Fibroblast of skin of abdomen (primary cell): ENCODE measurements at places on chromosomes 7 and 10.

DNA sequence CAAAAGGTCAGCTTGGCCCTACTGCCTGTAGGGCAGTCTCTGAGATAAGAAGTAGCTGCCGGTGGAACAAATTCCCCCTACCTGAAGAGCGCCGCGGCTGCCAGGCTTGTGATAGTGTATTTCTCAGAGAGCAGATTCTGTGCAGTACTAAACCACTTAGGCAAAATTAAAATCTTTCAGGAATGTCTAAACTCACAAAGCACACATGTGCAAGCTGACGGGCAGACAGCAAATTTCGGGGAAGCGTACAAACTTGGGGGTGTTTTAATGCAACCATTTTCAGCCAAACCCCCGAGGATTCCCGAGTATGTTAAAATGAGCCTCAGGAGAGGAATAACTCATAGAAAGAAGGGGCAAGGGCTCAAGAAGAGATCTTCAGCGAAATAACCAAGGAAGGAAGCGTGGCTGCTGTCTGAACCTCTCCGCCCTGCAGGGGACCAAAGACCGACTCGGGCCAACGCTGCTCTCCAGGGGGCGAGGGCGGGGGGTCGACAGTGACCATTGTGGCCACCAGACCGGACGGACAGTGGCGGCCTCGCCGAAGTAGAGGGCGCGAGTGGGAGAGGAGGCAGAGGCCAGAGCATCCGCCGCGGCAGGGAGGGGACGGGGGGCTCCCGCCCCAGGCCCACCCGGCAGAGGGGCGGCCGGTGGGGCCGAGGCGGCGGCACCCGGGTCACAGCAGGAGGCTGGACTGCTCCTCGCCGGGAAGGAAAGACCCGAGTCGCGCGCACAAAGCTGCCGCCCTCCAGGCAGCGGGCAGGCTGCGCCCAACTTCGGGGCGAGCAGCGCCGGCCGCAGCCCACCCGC is 819 bp downstream of the HYCC1 start:
- DNase-seq = peak; percentile 18

- no peak for DNase-seq
Observed at GRCh38 chr7:127794551-127794950, 142.6 kb downstream of the SND1 start.

GRCh38 chr10:6221971-6222751 is 19.4 kb downstream of the PFKFB3 start:
- peak; percentile 75 for DNase-seq

GRCh38 chr10:72688208-72688651 is 3.7 kb upstream of the MCU start:
- DNase-seq = peak; percentile 86

DNA sequence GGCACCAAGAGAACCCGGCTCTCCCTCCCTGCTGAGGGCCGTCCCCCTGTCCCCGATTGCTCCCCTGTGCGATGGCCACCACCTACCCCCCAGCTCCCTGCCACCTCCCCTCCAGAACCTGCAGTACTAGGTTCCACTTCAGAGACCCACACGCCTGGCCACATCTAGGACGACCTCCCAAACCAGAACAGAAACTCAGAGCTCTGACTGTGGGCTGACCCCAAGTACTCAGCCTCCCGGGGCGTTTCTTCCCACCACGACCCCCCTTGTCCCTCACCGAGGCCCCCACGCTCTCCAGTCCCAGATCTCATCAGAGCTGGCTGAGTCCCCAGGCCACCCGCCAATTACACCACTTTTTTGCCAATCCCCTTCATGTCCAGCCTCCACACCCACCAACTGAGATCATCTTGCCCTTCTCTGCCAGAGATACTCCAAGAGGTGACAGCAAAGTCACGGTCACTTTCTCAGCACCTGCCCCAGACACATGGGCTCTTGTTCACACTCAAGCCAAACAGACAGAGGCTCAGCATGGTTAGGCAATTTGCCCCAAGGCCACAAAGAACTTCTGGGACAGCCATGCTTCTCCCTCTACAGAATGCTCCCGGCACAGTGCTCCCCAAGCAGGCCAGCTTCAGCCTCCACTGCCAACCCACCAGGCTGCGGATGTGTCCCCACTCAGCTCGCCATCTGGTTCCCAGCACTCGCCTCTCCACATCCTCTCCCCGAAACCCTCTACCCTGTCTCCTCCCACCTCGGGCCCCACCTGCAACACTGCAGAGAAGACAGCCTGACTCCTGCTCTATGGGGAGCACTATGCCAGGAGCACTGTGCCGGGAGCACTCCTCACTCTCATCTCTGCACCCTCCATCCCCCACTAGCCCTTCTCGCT is 4.7 kb downstream of the TMEM120A start:
- DNase-seq = no peak

DNA sequence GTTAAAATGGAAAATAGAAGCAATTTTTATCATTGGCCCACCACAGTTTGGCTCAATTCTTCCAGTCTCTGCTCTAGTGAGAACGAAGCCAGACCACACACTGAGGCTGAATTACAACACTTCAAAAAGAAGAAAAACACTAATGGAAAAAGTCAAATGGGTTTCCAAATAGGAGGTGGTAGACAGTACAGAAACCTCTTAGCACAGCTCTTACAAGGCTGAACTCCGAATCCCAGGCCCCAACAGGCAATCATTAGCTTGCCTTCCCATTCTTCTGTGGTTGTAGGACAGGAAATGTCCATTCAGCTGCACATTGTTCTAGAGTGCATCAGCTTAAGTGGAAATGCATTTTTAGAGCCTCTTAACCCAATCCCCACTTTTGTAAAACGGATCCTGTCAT is 115.1 kb upstream of the MEOX2 start:
- DNase-seq = peak; percentile 81

DNA sequence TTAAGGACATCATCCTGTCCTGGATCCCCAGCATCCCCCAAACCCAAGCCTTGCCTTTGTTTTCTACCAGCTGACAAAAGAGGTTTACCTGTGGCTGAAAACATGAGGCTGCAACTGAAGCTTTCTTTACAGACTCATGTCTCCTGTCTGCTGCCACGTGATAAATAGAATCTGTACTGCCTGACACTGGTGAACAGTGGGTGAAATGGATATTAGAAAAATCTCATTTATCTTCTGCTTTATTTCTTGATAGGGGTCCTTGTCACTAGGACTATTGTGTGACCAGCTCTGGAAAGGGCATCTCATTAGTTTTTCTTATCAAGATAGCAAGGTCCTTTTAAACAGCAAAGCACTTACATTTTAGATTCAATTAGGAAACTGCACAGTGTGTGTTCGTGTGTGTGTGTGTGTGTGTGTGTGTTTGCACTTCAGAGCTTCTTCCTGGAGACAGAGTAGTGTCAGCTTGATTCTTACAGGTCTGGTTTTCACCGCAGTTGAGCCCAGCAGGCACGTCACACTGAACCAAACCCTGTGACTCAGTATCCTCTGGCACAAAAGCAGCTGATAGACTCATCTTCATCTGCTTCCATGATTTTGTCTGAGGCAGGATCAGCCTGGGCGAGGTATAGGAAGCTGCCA is 373.5 kb upstream of the CELF2 start:
- DNase-seq = peak; percentile 67

DNA sequence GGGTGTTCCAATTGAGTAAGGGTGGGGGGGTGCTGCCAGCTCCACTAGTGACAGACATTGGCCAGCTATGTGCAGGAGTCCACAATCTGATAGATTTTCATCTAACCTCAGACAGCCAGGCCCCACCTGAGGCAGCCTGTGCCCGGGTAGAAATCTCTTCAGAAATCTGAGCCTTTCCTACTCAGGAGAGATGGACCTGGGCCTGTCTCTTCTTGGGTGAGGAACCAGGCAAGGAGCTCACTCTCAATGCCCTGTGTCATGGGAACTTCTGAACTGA is 86.9 kb downstream of the UBE2H start:
- no peak for DNase-seq

- no peak for DNase-seq
Observed at GRCh38 chr7:26006426-26006825, 145.6 kb upstream of the NFE2L3 start.

GRCh38 chr7:33707427-33707826 is 197.9 kb upstream of the BMPER start:
- peak; percentile 65 for DNase-seq

DNA sequence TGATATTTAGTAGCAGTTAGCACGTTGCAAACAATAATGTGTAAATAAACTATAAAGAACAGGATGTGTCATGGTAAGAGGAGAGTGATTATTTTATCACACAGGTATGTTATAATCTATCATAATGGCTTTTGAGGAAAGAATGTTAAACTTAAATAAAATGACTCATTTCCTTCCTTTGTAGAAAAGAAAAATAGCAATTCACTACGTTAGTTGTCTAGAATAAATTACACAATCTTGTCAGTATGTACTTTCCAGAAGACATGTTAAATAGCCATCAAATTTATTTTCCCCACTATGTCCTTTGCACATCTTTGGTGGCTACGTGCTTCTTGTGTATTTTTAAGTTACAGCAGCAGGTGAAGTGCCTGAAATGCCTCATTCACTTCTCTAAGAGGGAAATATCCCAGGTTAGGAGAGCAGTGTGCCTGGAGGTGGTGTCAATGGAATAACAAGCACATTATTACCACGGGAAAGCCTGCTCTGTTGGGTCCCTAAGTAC is 133.8 kb downstream of the SEMA3A start:
- peak; percentile 34 for DNase-seq

- no peak for DNase-seq
Observed at GRCh38 chr10:104250371-104250770, 4.3 kb upstream of the GSTO1 start.

GRCh38 chr10:89076120-89076519 is 85.5 kb downstream of the FAS start:
- DNase-seq = no peak

GRCh38 chr10:113169853-113170460 is 219.9 kb downstream of the TCF7L2 start:
- DNase-seq = no peak

- DNase-seq = no peak
Observed at GRCh38 chr10:29100505-29100904, 188.4 kb upstream of the LYZL1 start.

DNA sequence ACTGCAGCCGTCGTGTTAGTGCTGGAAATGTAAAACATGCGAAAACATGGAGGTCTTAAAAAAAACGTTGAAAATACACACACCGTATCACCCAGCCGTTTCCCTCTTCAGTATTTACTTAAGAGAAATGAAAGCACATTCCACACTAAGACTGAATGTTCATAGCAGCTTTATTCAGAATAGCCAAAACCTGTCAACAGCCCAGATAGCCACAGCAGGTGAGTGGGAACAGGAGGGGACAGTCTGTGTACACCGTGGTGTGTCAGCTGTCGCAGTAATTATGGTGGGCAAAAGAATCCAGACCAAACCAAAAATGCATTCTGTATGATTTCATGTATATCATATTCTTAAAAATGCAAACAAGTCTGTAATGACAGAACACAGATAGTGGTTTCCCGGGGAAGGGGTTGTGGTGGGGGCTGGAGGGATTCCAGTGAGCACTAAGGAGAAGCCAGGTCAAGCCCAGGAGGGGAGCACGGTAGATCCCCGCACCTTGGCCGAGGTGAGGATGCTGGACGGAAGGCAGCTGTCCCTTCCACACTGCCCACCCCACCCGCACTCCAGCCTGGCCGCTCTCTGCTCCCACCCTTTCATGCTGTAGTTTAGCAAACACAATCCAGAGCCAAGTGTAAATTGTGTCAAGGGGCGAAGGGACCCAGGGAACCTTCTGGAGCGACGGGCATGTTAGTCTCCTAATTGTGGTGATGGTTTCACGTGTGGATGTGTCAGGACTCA is 123.6 kb downstream of the NKX6-2 start:
- DNase-seq = no peak

DNA sequence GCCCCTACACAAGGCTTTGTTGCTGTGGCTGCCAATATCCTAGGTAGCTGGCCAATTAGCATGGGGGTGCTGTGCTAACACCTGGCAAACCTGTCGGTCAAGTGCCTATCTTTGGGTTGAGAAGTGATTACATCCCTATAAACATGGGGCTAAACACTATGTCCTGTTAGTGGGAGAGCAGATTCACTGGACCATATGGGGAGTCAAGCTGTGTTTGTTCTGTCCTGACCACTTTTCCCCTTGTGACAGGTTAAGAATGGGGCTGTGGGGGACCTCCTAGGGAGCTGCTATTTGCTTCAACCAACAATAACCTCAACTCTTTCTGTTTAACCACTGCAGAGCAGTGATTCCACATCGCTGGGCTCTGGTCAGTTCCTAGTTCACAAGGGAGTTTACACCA is 151.5 kb upstream of the AOAH start:
- DNase-seq = no peak

- DNase-seq = peak; percentile 17
Observed at GRCh38 chr10:16521311-16522016, at the start of gene C1QL3. TSS of gene C1QL3 (minus strand) at chr10:16521879. CDS start at chr10:16521065, 814 bp downstream.

DNA sequence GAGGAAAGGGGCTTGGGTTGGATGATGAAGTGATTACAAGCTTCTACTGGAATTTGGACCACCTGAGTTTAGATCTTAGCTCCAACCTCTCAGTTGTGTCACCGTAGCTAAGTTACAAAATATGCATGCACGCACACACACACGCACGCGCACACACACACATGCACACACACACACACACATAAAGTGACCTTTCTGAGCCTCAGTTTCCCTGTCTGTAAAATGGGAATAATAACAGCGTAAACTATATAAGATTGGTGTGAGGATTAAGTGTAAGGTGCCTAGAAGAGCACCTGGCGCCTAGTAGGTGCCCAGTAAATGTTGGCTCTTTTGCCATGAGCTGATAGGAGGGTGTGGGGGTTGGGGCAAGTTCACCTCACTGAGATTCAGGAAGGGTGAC is 12.6 kb upstream of the AQP1 start:
- no peak for DNase-seq

DNA sequence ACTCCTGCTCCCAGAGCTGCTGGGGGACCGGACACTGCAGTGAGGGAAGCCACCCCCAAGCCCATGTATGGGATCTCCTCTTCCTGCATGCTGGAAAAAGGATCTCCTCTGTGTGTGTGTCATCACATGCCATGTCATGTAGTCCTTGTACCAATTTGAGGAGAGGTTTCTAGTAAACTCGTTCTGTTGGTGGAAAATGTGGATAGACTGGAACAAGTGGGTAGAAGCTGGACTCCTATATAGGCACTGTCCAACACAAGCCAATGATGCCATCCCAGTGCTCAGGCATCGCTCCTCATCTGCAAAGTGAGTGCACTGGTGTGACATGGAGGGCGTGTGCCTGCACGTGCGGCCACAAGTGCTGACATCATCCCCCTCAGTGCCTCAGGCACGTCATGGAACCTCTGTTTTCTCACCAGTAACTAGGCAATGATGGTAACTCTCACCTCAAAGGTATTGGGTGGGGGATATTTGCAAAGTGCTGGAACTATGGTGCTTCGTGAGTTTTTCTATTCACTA is 19.3 kb downstream of the MYO1G start:
- no peak for DNase-seq

DNA sequence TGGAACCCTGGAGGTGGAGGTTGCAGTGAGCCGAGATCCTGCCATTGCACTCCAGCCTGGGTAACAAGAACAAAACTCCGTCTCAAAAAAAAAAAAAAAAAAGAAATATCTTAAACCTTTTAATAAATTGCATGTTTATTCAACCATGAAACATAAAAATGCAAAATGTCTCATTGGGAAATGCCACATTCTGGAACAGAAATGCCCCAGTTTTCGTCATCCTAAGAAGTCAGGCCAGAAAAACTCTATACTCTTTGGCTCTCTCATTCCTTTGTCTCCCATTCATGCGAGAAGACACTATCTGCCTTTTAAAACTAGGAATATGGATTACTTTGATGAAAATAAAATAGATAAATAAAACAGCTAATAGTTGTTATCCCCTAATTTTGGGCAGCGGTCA is 21.5 kb upstream of the ABLIM1 start:
- DNase-seq = no peak

- no peak for DNase-seq
Observed at GRCh38 chr10:247480-247879, 112.2 kb downstream of the ZMYND11 start.

- no peak for DNase-seq
Observed at GRCh38 chr10:84198206-84198915, 4.0 kb downstream of the CDHR1 start.

GRCh38 chr10:62651341-62651740 is 153.2 kb upstream of the ADO start:
- DNase-seq = peak; percentile 52
